ENCODE measurements at places on chromosomes 5 and 9.

- no peak for DNase-seq
Measured at GRCh38 chr5:84825606-84826005, 440.9 kb upstream of the EDIL3 start.

GRCh38 chr5:75006865-75007822 is 45.2 kb downstream of the GCNT4 start:
- no peak for DNase-seq

GRCh38 chr5:87190041-87190440 is 77.6 kb upstream of the RASA1 start:
- no peak for DNase-seq

DNA sequence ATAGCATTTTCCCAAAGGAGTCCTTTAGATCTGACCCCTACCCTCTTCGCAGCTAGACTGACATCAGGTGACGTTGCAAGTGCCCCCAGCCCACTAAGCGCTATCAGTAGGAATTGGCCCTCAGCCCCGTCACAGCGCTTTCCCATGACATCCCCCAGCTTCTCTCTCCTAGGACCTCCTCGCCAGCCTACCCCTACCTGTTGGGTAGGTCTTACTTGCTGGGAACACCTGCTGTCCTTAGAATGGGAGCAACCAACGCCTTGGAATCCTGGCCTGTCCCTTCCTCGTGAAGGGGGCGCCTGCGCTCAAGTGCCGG is 584 bp upstream of the PIP5K1B start:
- DNase-seq = no peak

DNA sequence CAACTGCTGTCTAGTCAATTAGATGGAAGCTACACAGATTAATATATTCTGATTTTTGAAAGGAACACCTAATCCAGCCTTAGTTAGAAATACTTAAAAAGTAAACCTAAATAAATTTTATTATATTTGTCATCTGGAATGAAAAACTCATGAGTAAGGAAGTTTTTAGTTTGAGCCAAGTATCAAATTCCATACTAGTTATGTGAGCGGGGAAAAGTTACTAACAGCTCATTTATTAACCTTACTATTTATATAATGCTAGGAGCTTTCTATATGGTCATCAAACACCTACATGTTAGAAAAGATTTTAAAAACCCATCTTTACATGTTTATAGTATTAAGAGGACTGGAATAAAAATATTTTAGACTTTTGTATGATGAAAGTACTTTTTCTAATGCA is 41.6 kb upstream of the POU5F2 start:
- no peak for DNase-seq

- no peak for DNase-seq
Measured at GRCh38 chr5:146690880-146691355, 174.9 kb upstream of the GPR151 start.

GRCh38 chr5:83050723-83051340 is 26.4 kb downstream of the TMEM167A start:
- no peak for DNase-seq

DNA sequence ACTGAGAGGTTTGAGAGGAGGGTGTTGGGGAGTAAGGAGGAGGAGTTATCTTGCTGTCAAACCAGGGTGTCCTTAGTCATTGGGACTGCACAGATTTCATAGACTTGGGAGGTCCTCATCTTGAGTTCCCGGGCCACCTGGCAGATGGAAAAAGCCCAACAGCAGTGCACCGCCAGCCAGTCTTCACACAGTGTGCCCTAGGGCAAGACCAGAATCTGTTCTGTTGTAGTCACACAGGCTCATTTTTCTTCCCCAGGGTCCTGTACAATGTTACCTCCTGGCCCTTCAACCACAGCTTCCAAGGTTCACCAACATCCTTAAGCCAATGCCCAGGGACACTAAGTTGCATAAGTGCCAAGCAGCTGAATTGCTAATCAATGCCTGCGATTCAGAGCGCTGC is 21.0 kb downstream of the PLAC8L1 start:
- DNase-seq = no peak

Measured in NCI-H1417 treated with DMSO at 0.1 percent for 48 hours (cell line).